ENCODE measurements at places on chromosomes 16 and 17.

- no peak for DNase-seq
Measured at GRCh38 chr17:61450641-61451537, 1.3 kb upstream of the TBX4 start.

- DNase-seq = no peak
Measured at GRCh38 chr16:15961060-15961511, 11.7 kb downstream of the ABCC1 start.

GRCh38 chr16:50573947-50574744 is 25.9 kb downstream of the NKD1 start:
- no peak for DNase-seq

DNA sequence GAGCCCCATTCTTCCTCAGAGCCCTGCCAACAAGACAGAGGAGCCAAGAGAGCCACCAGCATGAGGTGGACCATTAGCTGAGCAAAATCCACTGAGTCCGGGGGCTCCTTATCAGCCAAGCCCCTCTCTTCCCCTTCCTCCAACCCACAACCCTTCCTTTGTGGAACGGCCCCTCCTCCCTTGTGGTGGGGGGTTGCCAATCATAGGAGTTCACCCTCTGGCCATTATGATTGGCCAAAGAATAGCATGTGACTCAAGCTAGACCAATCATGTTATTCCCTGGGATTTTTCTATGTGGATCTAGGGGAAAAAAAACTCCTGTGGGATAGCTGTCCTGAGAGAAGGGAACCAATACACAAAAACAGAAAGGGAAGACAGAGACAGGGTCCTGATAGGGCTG is 120.5 kb downstream of the C16orf95 start:
- no peak for DNase-seq

GRCh38 chr17:34472363-34472762 is 107.0 kb upstream of the TMEM132E start:
- no peak for DNase-seq

GRCh38 chr17:49327835-49328784 is 33.9 kb downstream of the ZNF652 start:
- DNase-seq = no peak

GRCh38 chr17:48577330-48577945 is 712 bp downstream of the HOXB4 start:
- no peak for DNase-seq

- DNase-seq = no peak
Measured at GRCh38 chr16:55376567-55377167, 52.7 kb downstream of the IRX6 start.

All from keratinocyte (primary cell).